ENCODE measurements at places on chromosomes 7 and 10. TPM values are rescaled to one million over a fixed set of nuclear protein-coding genes. Genes with fewer than 3 reads are reported as not detected.

Gene EVX1
- total RNA-seq, result not detected

Gene VWDE
- 0.55 TPM for total RNA-seq

Gene STK17A
- total RNA-seq, result 18.6 TPM

Gene NEURL1
- 5.2 TPM for total RNA-seq

Gene WDR86
- total RNA-seq, result 11.1 TPM

Gene RAB19
- total RNA-seq, result 3.1 TPM

Gene PITX3
- not detected for total RNA-seq

- peak; percentile 59 for DNase-seq
- no peaks in the 10 kb centered on the region for H3K36me3 ChIP-seq
- H3K4me3 ChIP-seq, result no peak overlapping the region
- H3K4me1 ChIP-seq, result peaks cover 6% of the 10 kb centered on the region
- H3K27me3 ChIP-seq, result no peaks in the 10 kb centered on the region
- peak overlapping the region; percentile 23 for H3K27ac ChIP-seq
Measured at GRCh38 chr7:106216517-106216922, 68.3 kb downstream of the NAMPT start.

DNA sequence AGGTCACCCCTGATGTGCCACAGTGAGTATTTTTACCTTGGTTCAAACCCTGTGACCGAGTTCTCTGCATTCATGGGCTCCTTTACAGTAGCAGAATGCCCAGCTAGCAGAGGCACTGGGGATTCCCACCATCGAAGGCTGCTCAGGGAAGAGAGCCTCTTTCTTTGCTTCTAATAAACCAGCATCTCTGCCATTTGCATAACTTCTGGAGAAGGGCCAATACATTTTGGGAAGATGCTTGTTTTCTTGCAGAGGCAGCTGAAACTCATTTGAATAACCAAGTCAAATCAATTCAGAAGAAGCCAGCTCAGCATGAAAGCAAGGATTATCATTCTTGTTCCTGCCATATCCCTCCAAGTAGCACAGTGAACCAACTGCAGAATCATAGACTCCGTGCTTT lies 82.9 kb upstream of the WDR11 start:
- no peaks in the 10 kb centered on the region for H3K27me3 ChIP-seq
- no peaks in the 10 kb centered on the region for H3K36me3 ChIP-seq
- no peak for DNase-seq

- no peaks in the 10 kb centered on the region for H3K27me3 ChIP-seq
- no peaks in the 10 kb centered on the region for H3K36me3 ChIP-seq
- no peak overlapping the region for H3K4me3 ChIP-seq
- peaks cover 20% of the 10 kb centered on the region for H3K4me1 ChIP-seq
Measured at GRCh38 chr7:47449810-47450590, 131.9 kb downstream of the TNS3 start.

DNA sequence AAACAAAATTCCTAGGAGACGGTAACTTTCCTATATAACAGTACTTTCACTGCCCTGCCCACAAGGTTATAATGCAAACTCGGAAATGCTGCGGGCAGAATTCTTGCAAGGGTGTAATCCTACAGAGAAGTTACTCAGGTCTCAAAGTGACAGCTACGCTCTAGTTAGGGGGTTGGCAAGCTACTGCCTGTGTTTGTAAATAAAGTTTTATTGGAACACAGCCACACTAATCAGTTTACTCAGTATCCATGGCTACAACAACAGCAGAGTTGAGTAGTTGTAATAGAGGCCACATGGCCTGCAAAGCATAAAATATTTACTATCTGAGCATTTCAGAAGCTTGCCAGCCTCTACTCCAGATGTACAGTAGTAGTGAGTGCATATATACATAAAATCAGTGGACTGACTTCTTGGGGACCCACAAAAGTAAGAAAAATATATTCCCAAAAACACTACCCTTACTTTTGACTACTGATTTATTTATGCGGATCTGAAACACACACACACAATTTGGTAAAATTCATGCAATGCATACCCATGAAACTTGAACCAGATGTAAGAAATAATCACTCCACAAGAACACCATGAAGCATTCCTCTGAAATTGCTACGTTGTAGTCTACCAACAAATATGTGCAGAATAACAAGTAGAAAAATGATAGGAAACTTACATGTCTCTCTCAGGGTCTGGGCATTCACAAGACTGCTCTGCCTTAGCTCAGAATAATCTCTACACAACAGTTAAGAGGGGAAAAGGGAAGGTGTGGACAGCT lies 53.0 kb downstream of the SMURF1 start:
- no peak overlapping the region for H3K27ac ChIP-seq
- no peak for DNase-seq
- H3K4me3 ChIP-seq, result no peak overlapping the region
- no peaks in the 10 kb centered on the region for H3K27me3 ChIP-seq
- peaks cover 11% of the 10 kb centered on the region for H3K4me1 ChIP-seq

DNA sequence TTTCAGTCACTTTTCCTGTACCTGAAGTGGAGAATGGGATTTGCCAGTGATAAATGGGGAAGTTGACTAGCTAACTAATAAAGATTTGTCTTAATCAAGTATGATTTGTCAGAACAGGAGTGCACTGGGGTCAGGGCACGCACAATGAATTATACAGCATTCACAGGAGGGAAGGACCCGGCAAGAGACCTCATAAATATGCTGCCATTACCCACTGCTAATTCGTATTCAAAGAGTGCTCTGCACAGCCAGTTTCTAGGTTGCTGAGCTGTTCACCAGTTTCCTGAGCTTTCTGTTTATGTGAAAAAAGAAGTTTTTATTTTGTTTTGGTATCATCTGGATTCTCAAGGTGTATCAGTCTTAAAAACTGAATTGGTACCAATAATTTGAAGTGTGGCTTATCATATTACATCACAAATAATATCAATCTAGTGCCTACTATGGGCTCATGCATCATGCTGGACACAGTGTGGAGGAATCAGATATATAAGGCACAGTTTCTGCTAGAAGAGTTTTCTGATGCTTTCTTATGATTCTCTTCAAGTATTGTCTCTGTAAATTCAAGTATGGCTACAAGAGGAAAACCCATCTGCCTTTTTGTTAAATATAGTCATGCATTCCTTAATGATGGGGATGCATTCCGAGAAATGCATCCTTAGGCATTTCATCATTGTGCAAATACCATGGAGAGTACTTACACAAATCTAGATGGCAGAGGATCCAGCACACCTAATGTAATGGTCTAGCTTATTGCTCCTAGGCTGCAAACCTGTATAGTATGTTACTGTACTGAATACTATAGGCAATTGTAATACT lies 202.2 kb downstream of the VTI1A start:
- no peaks in the 10 kb centered on the region for H3K36me3 ChIP-seq
- H3K4me3 ChIP-seq, result no peak overlapping the region
- no peak overlapping the region for H3K27ac ChIP-seq
- H3K27me3 ChIP-seq, result no peaks in the 10 kb centered on the region

- no peak for DNase-seq
- H3K27me3 ChIP-seq, result no peaks in the 10 kb centered on the region
- H3K27ac ChIP-seq, result no peak overlapping the region
- no peaks in the 10 kb centered on the region for H3K4me1 ChIP-seq
- H3K36me3 ChIP-seq, result no peaks in the 10 kb centered on the region
Measured at GRCh38 chr7:150444674-150445365, 5.6 kb upstream of the GIMAP8 start.

DNA sequence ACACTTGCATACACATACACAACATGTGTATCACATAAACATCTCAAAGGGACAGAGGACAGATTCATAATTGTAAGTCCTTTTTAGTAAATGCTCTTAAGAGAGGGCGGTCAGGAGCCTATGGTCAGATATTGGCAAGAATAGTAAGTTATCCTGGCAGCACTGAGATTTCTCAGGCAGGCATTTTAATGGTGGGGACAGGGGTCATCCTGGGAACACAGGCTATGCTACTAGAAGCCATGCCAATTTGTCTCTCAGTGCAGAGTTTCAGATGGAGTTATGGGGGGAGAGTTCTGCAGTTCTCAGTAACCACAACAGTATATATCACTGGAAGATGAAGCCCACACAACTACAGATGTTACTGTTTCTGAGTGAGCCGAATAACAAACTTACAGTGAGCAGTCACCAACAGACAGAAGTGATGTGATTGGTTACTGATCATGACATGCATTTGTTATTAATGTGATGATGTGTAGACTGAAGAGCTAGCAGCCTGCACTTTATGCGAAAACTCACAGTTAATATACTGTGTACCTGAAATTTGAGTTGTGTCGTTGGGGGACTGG lies 16.4 kb downstream of the ZNF487 start:
- H3K4me1 ChIP-seq, result peaks cover 2% of the 10 kb centered on the region
- H3K36me3 ChIP-seq, result no peaks in the 10 kb centered on the region
- no peak overlapping the region for H3K27ac ChIP-seq
- no peaks in the 10 kb centered on the region for H3K27me3 ChIP-seq
- DNase-seq, result no peak

- no peaks in the 10 kb centered on the region for H3K4me1 ChIP-seq
- H3K27ac ChIP-seq, result no peak overlapping the region
- no peaks in the 10 kb centered on the region for H3K36me3 ChIP-seq
- no peak overlapping the region for H3K4me3 ChIP-seq
- no peak for DNase-seq
Measured at GRCh38 chr7:109092268-109092667, 522.6 kb downstream of the DNAJB9 start.

DNA sequence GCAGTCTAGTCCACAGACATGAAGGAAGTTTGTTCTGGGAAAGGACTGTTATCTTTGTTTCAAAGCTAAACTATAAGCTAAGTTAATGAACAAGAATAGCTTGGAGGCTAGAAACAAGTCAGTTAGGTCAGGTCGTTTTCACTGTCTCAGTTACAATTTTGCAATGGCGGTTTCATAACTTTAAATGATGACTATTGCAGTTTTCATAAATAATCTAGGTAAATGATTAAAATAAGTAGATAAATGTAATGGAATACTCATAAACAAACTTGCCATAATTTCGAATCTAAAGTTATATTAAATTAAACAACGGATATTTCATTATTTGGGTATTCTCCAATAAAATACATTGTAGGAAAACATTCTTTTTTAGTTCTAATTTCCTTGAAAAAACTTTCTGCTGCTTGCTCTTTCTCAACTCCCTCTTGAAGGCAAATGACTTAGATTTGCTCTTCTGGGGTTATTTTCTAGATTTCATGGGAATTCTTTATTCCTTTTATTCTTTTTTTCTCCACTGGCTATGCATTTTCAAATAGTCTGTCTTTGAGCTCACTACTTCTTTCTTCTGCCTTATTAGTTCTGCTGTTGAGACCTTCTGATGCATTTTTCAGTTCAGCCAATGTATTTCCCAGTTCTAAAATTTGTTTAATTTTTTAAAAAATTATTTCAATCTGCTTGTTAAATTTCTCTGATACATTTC lies 103.8 kb upstream of the APBB1IP start:
- no peaks in the 10 kb centered on the region for H3K4me1 ChIP-seq
- H3K27ac ChIP-seq, result no peak overlapping the region
- H3K4me3 ChIP-seq, result no peak overlapping the region
- no peaks in the 10 kb centered on the region for H3K36me3 ChIP-seq
- no peaks in the 10 kb centered on the region for H3K27me3 ChIP-seq
- no peak for DNase-seq

DNA sequence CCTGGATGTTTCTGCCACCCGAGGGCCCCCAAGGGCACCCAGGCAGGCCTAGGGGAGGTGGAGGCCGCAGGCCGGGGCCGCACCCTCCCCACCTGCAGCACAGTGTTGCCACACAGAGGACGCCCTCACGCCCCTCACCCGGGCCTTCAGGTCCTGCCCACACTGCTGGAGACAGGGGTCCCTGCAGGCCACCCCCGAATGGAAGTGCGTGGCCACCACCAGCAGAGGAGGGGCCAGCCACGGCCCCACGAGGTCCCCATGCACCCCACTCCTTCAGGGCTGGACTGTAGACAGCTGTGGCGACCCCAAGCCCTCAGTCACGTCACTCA lies 35.4 kb downstream of the ADAP1 start:
- no peaks in the 10 kb centered on the region for H3K4me1 ChIP-seq
- no peaks in the 10 kb centered on the region for H3K27me3 ChIP-seq
- H3K36me3 ChIP-seq, result no peaks in the 10 kb centered on the region
- DNase-seq, result peak; percentile 4
- H3K27ac ChIP-seq, result no peak overlapping the region

- DNase-seq, result no peak
- no peak overlapping the region for H3K4me3 ChIP-seq
- H3K4me1 ChIP-seq, result no peaks in the 10 kb centered on the region
- no peaks in the 10 kb centered on the region for H3K27me3 ChIP-seq
Measured at GRCh38 chr7:8343556-8343955, 81.6 kb upstream of the ICA1 start.

DNA sequence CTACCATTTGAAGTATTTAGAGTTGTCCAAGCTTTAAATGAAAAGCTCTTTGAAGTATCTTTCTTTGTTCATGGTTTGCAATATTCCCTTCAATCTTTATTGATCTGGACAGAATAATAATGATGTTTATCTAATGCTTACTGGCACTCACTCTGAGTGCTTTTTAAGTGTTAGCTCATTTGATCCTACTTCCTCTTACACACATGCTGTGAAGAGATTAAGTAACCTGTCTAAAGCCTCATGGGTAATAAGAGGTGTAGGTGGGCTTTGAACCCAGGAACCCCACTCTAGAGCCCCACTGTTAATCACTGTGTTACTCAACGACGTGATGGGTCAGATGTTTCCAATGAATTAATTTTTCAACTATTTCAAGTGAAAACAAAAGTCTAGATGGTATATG lies 31.1 kb upstream of the ADD3 start:
- no peak overlapping the region for H3K27ac ChIP-seq
- DNase-seq, result no peak
- H3K4me1 ChIP-seq, result peaks cover 9% of the 10 kb centered on the region
- H3K36me3 ChIP-seq, result no peaks in the 10 kb centered on the region
